ENCODE measurements at places on chromosomes 3 and 15.

- DNase-seq = no peak
Measured at GRCh38 chr15:39287322-39288195, 293.3 kb upstream of the THBS1 start.

DNA sequence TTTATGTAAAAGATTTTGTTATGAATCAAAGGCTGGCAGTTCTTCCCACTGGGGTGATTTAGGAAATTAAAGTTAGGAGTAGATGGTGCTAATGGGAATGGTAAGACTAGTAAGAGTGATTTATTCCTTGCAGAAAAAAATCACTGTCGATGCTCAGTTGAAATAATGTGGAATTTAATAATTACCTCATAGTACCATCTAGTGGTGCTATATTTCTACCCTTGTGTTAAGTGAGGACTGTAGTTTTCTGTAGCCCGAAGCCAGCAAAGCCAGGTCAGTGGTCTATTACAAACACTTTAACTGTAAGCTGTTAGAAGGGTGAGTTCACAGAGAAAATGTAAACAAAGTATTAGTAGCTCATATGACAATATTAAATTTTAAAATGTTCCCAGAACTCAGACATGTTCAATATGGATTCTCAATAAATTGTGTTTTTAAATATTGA, 39.5 kb upstream of the GOLGA8J start:
- DNase-seq = no peak

DNA sequence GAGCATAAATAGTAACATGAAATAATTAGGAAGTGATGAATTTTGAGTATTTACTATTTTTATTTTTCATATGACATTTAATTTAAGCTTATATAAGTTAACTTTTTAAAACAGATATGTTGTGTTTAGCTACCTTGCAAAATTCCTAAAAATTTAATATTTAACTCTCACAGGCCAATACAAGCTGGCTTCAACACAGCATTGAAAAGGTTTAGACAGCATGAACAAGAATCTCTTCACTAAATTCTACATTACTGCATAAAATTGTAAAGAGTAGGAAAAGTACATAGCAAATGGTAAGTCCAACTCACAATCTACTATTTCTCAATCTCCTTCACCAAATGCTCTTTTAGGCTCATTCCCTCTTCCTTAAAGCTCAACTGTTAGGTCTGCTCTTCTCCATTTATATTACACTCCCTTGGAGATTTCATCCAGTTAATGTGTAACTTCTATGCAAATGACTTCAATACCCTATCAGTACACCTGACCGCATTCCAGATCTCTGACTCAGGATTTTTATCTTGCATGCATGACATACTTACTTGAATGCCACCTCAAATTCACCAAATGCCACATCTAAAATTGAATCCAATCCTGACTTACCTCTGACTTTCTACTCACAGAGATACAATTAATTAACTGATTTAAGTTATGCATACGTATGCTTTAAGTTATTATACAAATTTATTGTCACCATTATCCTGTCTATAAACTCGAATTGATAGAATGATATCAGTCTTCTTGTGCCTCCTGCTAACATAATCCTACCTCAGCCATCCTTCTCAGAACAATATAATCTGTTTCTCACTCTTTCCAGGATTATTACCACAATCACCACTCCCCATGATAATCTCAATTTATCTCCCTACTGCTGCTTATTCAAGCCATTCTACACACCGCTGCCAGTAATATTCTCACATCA, 127.0 kb downstream of the STAG1 start:
- DNase-seq = no peak

DNA sequence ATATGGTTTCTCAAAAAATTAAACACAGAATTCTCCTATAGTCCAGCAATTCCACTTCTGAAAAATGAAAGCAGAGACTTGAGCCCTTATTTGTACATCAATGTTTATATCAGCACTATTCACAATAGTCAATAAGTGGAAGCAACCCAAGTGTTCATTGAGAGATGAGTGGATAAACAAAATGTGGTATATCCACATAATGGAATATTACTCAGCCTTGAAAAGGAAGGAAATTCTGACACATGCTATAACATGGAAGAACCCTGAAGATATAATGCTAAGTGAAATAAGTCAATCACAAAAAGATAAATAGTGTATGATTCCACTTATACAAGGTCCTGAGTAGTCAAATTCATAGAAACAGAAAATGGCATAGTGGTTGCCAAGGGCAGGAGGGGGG, 76.6 kb downstream of the MTHFS start:
- no peak for DNase-seq
